ENCODE measurements at places on chromosomes 3 and 15. TPM values are rescaled to one million over a fixed set of nuclear protein-coding genes. Genes with fewer than 3 reads are reported as not detected.

FAIM gene
- total RNA-seq = 15.2 TPM

- DNase-seq = no peak
- H3K4me3 ChIP-seq = no peak overlapping the region
- no peak overlapping the region for H3K27ac ChIP-seq
- H3K27me3 ChIP-seq = no peaks in the 10 kb centered on the region
Observed at GRCh38 chr15:94576889-94577533, 345.6 kb downstream of the MCTP2 start.

GRCh38 chr15:62719316-62719715 lies 323.2 kb upstream of the TPM1 start:
- H3K4me1 ChIP-seq = no peaks in the 10 kb centered on the region
- DNase-seq = no peak
- H3K27me3 ChIP-seq = no peaks in the 10 kb centered on the region
- H3K4me3 ChIP-seq = no peak overlapping the region
- H3K36me3 ChIP-seq = peaks cover 15% of the 10 kb centered on the region

DNA sequence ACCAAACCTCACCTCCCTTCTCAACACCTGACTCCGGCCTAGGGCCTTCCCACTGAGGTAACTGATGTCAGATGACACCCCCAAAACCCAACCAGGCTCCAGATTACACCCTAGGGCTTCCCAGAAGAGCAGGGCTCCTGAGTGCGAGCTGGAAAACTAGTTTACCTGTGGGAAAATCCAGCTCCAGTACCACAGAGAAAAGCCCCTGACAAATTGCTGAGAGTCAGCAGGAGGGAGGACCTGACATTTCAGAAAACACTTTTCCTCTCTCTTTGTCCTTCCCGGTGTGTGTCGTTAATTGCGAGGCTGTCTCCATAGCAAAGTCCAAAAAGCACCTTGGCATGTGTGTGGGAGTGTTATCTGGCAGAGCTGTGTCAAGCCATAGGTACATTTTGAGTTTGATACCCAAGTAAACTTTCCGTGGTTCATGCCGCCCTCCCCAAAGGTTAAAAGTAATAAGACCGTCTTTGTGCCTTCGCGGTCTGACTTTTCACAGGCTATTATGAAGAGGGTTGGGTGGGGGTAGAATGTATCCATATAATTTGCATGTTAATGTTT lies 79.8 kb upstream of the FNDC3B start:
- H3K4me3 ChIP-seq = no peak overlapping the region
- no peaks in the 10 kb centered on the region for H3K4me1 ChIP-seq
- no peak for DNase-seq

DNA sequence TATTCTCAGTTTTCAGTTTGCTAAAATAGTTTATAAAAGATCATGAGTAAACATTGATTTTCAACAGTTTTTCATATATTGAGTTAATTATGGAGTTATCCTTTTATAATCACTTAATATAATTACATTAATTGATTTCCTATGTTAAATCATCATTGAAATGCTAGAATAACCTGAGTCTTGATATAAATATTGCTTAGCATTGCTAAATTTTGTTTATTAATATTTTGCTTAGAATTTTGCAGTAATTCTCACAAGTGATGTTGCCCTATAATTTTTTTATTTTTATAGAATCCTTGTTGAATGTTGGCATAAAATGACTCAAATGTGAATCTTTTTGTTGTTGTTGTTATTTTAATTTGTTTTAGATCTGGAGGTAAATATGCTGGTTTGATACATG lies 654.2 kb downstream of the OTOL1 start:
- H3K36me3 ChIP-seq = no peaks in the 10 kb centered on the region
- no peaks in the 10 kb centered on the region for H3K4me1 ChIP-seq
- no peak for DNase-seq
- H3K27ac ChIP-seq = no peak overlapping the region
- H3K27me3 ChIP-seq = no peaks in the 10 kb centered on the region
- H3K4me3 ChIP-seq = no peak overlapping the region

GRCh38 chr15:77010312-77010686 lies 15.4 kb downstream of the PSTPIP1 start:
- H3K27me3 ChIP-seq = no peaks in the 10 kb centered on the region
- H3K4me3 ChIP-seq = no peak overlapping the region
- peaks cover 4% of the 10 kb centered on the region for H3K4me1 ChIP-seq
- no peak for DNase-seq

- H3K27ac ChIP-seq = no peak overlapping the region
- no peak for DNase-seq
- H3K4me3 ChIP-seq = no peak overlapping the region
- H3K36me3 ChIP-seq = no peaks in the 10 kb centered on the region
Observed at GRCh38 chr3:175573226-175573625, 714.1 kb downstream of the NAALADL2 start.

INSYN1 gene
- total RNA-seq = 1.6 TPM

- no peak for DNase-seq
- no peaks in the 10 kb centered on the region for H3K27me3 ChIP-seq
- H3K36me3 ChIP-seq = no peaks in the 10 kb centered on the region
- H3K27ac ChIP-seq = no peak overlapping the region
- H3K4me1 ChIP-seq = peaks cover 8% of the 10 kb centered on the region
Observed at GRCh38 chr15:51161491-51162220, 67.0 kb upstream of the TNFAIP8L3 start.

RTP3 gene
- not detected for total RNA-seq

MAP1A gene
- total RNA-seq = 12.1 TPM

ARNT2 gene
- total RNA-seq = 5.8 TPM

DNA sequence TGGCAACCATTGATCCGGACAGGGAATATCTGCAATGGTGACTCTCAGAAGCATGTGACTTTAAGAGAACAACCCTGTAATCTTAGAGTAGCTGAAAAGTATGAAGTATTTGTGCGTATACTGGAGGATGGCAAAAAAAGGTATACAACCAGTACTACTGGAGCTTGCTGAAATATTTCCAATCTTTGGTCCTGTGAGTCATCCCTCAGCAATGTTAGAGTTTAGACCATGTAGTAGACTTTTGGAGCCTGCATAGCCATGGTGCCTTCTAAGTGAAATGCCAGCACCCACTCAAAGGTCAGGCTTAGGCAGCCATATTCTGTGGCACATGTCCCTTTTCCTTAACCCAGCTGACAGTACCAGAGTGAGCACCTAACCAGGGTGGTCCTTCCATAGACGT lies 429.4 kb downstream of the NTRK3 start:
- H3K27me3 ChIP-seq = no peaks in the 10 kb centered on the region
- no peak overlapping the region for H3K4me3 ChIP-seq
- H3K36me3 ChIP-seq = no peaks in the 10 kb centered on the region
- H3K4me1 ChIP-seq = no peaks in the 10 kb centered on the region
- DNase-seq = no peak

GOLGA8T gene
- total RNA-seq = 0.32 TPM

C3orf22 gene
- total RNA-seq = not detected

BCL6 gene
- 109 TPM for total RNA-seq

KCNMB2 gene
- 3.6 TPM for total RNA-seq

GRCh38 chr3:129732200-129732876 lies 125.9 kb upstream of the PLXND1 start:
- no peak for DNase-seq
- peaks cover 8% of the 10 kb centered on the region for H3K4me1 ChIP-seq
- H3K4me3 ChIP-seq = no peak overlapping the region
- H3K27me3 ChIP-seq = no peaks in the 10 kb centered on the region
- H3K27ac ChIP-seq = no peak overlapping the region

GRCh38 chr3:37922721-37923568 lies 61.3 kb downstream of the CTDSPL start:
- no peaks in the 10 kb centered on the region for H3K36me3 ChIP-seq
- DNase-seq = peak; percentile 72
- H3K4me3 ChIP-seq = no peak overlapping the region

DNA sequence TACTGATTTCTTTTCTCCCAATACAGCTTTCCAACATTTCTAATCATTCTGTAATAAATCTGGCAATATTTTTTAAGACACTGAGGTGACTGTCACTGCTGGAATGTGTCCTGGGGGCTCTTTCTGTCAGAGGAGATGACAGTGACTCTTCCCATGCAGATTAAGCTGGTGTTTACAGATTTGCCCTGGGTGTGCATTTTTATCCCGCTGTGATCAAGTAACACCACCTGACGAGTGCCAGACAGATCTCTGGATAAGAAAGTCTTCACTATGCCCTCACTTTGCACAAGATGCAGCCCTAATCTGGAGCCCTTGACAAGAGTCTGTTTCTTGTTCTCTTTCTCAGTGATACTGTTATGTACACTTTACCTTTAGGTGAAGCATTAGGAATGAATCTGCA lies 477.7 kb downstream of the ZIC1 start:
- no peaks in the 10 kb centered on the region for H3K4me1 ChIP-seq
- H3K27ac ChIP-seq = no peak overlapping the region
- H3K36me3 ChIP-seq = no peaks in the 10 kb centered on the region
- H3K27me3 ChIP-seq = no peaks in the 10 kb centered on the region

SHF gene
- total RNA-seq = 13.5 TPM

Data from adrenal gland (tissue), 19 donors.